ENCODE measurements at places on chromosomes 12 and 14.

DNA sequence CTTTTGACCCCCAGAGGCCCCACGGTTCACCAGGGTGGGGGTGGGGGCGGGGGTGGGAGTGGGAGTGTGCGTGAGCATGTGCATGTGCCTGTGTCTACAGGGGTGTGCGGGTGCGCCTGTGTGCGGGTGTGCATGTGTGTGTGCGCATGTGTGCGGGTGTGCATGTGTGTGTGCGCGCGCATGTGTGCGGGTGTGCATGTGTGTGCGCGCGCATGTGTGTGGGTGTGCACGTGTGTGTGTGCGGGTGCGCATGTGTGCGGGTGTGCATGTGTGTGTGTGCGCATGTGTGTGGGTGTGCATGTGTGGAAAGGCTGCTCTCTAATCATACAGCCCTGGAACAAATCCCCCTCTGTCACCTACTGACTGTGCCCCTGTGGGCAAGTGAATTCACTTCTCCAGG is 38.8 kb downstream of the RFLNA start:
- DNase-seq: no peak

DNA sequence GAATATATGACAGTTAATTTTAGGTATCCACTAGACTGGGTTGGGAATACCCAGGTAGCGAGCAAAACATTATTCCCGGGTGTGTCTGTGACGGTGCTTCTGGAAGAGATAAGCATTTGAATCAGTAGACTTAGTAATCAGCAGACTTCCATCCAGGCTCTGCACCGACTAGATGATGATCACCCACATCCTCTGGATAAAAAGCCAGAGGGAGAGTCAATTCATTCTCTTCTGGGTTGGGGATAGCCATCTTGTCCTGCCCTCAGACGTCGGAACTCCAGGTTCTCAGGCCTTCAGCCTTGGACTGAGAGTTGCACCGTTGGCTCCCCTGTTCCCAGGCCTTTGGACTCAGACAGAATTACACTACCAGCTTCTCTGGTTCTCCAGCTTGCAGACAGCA is 168.0 kb downstream of the PHLDA1 start:
- DNase-seq: no peak

DNA sequence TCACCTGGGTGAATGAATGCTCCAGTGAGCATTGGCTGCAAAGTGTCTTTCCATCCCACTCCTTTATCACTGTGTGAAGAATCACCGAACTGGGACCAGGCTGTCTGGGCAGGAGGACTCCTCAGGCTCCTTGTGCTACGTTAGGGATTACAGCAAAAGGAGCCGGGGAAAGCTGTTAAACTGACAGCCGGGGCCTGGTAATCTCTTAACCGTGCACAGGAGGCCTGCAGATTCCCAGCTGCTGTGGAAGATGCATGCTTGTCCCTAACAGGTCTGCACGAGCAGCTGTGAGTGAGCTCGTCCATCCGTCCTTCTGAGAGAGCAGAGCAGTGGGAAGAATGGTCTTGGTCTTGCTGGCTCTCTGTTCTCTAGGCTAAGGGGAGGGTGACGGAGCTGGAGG is 231.5 kb downstream of the AACS start:
- DNase-seq: no peak

DNA sequence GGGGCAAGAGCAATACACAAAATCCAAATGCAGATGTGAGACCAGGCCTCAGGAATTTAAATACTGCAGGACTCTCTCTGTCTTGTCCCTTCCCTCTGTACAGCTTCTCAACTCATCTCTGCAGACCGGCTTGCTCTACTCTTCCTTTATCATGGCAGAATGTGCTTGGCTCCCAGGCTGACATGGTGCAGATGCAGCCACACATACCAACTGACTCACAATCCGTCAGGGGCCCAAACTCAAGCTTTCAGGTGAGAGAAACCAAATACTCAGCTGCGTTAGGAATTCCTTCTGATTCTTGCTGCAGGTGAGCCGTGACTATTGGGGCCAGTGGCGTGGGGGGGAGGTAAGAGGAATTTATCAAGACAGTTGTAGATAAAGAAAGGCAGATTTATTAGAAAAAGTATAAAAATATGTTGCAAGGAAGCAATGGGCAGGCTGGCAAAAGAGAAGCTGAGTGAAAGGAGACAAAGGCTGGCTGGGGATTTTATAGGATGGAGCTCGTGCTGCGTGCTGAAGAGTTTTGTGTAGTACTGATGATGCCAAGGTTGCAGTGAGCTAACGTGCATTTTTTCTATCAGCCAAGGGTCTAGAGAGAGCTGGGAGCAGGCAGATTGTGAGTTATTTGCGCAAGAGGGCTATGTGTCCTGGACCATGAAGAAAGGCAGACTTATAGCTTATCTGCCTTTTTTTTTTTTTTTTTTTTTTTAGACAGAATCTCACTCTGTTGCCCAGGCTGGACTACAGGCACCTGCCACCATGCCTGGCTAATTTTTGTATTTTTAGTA is 5.0 kb upstream of the LGALS3 start:
- no peak for DNase-seq

GRCh38 chr12:131720241-131720640 is 9.4 kb downstream of the SFSWAP start:
- DNase-seq: no peak

- DNase-seq: no peak
These were observed 2.8 kb upstream of the ART4 start for GRCh38 chr12:14846042-14846587.
